ENCODE measurements at places on chromosomes 13 and 19. TPM values are rescaled to one million over a fixed set of nuclear protein-coding genes. Genes with fewer than 3 reads are reported as not detected.

Gene DACT3
- 15.4 TPM for total RNA-seq

Gene PRSS57
- total RNA-seq: not detected

GRCh38 chr19:51803967-51804366 lies 9.0 kb downstream of the FPR3 start:
- H3K27ac ChIP-seq: no peak overlapping the region
- no peaks in the 10 kb centered on the region for H3K36me3 ChIP-seq
- no peak overlapping the region for H3K4me3 ChIP-seq
- H3K4me1 ChIP-seq: peaks cover 73% of the 10 kb centered on the region
- no peak for DNase-seq

GRCh38 chr19:38281811-38282566 lies 17.6 kb downstream of the SPINT2 start:
- no peak overlapping the region for H3K4me3 ChIP-seq
- no peak overlapping the region for H3K27ac ChIP-seq
- no peak for DNase-seq
- peaks cover 33% of the 10 kb centered on the region for H3K4me1 ChIP-seq
- no peaks in the 10 kb centered on the region for H3K27me3 ChIP-seq

Gene ACP5
- total RNA-seq: 2.8 TPM

Gene KCTD12
- 0.66 TPM for total RNA-seq

Gene ENOX1
- 0.50 TPM for total RNA-seq

GRCh38 chr19:9009935-9010651 lies at the start of gene MUC16:
TSS of gene MUC16 (minus strand) at chr19:9010409.
- no peak for DNase-seq
- H3K4me3 ChIP-seq: no peak within 1 kb of the TSS
- H3K4me1 ChIP-seq: no peaks in the 10 kb centered on the region
- H3K27ac ChIP-seq: no peak within 1 kb of the TSS

DNA sequence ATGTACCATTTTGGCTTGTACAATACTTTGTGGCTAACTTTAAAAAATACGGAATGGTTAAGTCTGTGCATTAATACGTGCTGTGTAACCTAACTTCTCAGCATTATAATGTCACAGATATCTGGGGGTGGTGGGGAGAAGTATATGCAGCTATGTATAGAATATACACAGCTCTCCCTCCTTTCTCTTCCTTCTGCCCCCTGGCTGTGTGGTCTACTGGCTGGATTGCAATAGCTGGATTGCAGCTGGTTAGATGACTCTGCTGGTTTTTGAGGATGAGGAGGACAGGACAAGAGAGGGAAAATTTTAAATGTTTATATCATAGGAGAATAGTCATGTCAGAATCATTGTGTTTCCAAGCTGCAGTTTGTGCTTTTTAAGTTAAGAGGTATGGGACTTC lies 9.7 kb downstream of the RNASEH2B start:
- DNase-seq: no peak
- peaks cover 26% of the 10 kb centered on the region for H3K36me3 ChIP-seq
- H3K4me3 ChIP-seq: no peak overlapping the region
- H3K4me1 ChIP-seq: peaks cover 13% of the 10 kb centered on the region

GRCh38 chr13:21894091-21894490 lies 223.2 kb downstream of the FGF9 start:
- no peak overlapping the region for H3K4me3 ChIP-seq
- H3K4me1 ChIP-seq: no peaks in the 10 kb centered on the region
- peaks cover 3% of the 10 kb centered on the region for H3K27me3 ChIP-seq
- no peaks in the 10 kb centered on the region for H3K36me3 ChIP-seq

Gene TYROBP
- total RNA-seq: not detected

Gene POSTN
- total RNA-seq: 187 TPM

GRCh38 chr13:91133941-91134802 lies 213.3 kb upstream of the MIR17HG start:
- DNase-seq: peak; percentile 47
- H3K4me3 ChIP-seq: no peak overlapping the region
- no peaks in the 10 kb centered on the region for H3K36me3 ChIP-seq
- no peaks in the 10 kb centered on the region for H3K27me3 ChIP-seq

- H3K4me3 ChIP-seq: no peak overlapping the region
- H3K36me3 ChIP-seq: no peaks in the 10 kb centered on the region
- no peak for DNase-seq
- no peak overlapping the region for H3K27ac ChIP-seq
- H3K27me3 ChIP-seq: no peaks in the 10 kb centered on the region
These were observed 1741.5 kb downstream of the PCDH9 start for GRCh38 chr13:65488606-65489005.

- no peaks in the 10 kb centered on the region for H3K27me3 ChIP-seq
- H3K4me3 ChIP-seq: no peak overlapping the region
- no peaks in the 10 kb centered on the region for H3K4me1 ChIP-seq
- no peak overlapping the region for H3K27ac ChIP-seq
- no peaks in the 10 kb centered on the region for H3K36me3 ChIP-seq
- DNase-seq: no peak
These were observed 337.3 kb upstream of the DACH1 start for GRCh38 chr13:72204291-72204690.

Gene ATP8B3
- total RNA-seq: 4.1 TPM

GRCh38 chr13:98889419-98890085 lies 88.3 kb downstream of the DOCK9 start:
- H3K4me1 ChIP-seq: peaks cover 25% of the 10 kb centered on the region
- H3K27ac ChIP-seq: no peak overlapping the region
- H3K36me3 ChIP-seq: no peaks in the 10 kb centered on the region
- H3K4me3 ChIP-seq: no peak overlapping the region

DNA sequence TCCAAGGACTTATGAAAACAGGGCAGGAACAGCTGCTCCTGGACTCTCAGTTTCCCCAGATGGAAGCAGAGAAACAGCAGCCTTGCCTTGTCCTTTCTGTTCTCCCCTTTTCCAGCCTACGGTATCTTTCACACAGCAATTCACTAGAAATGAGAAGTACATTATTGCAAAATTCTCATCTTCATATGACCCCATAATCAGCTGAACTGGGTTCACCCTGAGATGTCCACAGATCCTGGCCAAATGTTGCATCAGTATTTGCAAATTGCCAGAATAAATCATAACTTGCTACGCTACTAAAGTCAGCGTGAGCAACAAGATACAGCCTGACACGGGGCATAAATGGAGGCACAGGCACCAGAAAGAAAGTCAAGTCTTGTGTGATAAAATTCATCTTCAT lies 16.1 kb downstream of the VSTM1 start:
- no peaks in the 10 kb centered on the region for H3K4me1 ChIP-seq
- H3K4me3 ChIP-seq: no peak overlapping the region
- H3K27ac ChIP-seq: no peak overlapping the region
- no peak for DNase-seq
- H3K27me3 ChIP-seq: peaks cover 10% of the 10 kb centered on the region

Gene PTPRS
- total RNA-seq: 92.7 TPM

GRCh38 chr13:49939321-49939720 lies 3.2 kb upstream of the SPRYD7 start:
- no peak overlapping the region for H3K4me3 ChIP-seq
- peaks cover 10% of the 10 kb centered on the region for H3K4me1 ChIP-seq
- H3K27ac ChIP-seq: no peak overlapping the region
- no peaks in the 10 kb centered on the region for H3K36me3 ChIP-seq

GRCh38 chr13:32852526-32852925 lies 163.7 kb upstream of the KL start:
- peaks cover 23% of the 10 kb centered on the region for H3K27me3 ChIP-seq
- DNase-seq: no peak
- no peak overlapping the region for H3K4me3 ChIP-seq
- H3K36me3 ChIP-seq: no peaks in the 10 kb centered on the region
- no peak overlapping the region for H3K27ac ChIP-seq
- no peaks in the 10 kb centered on the region for H3K4me1 ChIP-seq

DNA sequence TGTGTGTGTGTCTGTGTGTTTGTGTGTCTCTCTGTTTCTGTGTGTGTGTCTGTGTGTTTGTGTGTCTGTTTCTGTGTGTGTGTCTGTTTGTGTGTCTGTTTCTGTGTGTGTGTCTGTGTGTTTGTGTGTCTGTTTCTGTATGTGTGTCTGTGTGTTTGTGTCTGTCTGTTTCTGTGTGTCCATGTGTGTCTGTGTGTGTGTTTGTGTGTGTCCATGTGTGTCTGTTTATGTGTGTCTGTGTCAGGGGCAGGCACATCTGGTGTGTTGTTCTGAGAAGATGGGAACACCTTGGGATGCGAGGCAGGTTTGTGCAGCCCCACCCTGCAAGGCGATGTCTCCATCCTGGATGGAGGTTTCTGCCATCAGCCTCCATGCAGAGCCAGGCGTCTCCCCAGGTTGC lies 275.8 kb upstream of the SOX1 start:
- no peak overlapping the region for H3K4me3 ChIP-seq
- no peak overlapping the region for H3K27ac ChIP-seq
- no peaks in the 10 kb centered on the region for H3K4me1 ChIP-seq
- no peaks in the 10 kb centered on the region for H3K36me3 ChIP-seq
- H3K27me3 ChIP-seq: no peaks in the 10 kb centered on the region

DNA sequence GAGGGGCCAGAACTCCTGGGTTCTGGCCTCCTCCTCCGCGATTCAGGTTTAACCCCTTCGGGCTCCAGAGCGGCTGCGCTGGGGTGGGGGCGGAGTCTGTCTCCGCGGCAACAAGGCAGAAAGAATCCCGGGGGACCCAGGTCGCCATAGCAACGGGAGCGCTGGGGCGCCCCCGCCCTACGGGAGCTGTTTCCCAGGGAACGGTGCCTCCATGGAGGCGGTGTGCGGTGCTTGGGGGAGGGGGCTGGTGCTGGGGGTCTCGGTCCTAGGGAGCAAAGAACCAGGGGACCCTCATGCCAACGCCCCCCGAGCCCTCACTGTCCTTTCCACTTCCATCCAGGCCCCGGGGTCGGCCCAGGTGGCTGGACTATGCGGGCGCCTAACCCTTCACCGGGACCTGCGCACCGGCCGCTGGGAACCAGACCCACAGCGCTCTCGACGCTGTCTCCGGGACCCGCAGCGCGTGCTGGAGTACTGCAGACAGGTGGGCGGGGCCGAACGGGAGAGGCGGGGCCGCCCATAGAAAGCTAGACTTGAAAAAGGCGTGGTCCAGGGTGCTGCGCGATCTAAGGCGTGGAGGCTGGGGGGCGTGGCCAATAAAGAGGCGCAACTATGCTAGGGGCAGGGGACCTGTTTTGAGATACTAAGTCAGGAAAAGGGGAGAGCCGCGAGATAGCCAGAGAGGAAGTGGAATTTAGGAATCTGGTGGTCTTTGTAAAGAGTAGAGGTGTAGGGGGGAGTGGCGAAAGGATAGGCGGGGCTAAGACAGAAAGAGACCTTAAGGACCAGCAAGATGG lies 1.2 kb downstream of the APLP1 start:
- H3K4me1 ChIP-seq: peaks cover 14% of the 10 kb centered on the region
- peaks cover 26% of the 10 kb centered on the region for H3K27me3 ChIP-seq
- H3K4me3 ChIP-seq: peak overlapping the region; percentile 86
- DNase-seq: peak; percentile 54

- no peak overlapping the region for H3K27ac ChIP-seq
- peak; percentile 43 for DNase-seq
- H3K4me1 ChIP-seq: peaks cover 24% of the 10 kb centered on the region
- peak overlapping the region; percentile 72 for H3K4me3 ChIP-seq
- H3K36me3 ChIP-seq: peaks cover 9% of the 10 kb centered on the region
These were observed 2.4 kb downstream of the GDF15 start for GRCh38 chr19:18388100-18388959.

DNA sequence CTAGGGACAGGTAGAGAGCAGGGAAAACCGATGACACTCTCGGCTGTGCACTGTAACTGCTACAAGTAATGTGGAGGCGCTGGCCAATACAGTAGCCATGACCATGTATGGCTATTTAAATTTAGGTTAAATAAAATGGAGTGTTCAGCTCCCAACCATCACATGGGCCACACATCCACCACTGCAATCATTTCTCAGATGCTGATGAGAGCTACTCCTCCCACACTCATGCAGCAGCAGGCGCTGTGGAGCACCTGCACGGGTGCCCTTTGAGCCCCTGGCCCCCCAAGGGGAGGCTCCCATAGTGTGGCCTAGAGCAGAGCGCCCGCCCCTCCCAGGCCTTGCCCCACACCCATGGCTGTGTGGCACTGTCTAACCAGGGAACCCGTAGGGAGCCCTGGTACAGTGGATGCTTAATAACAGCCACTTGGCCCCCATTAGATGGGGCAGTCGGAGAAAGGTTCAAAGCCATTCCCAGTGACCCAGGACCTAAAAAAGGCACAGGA lies 6.0 kb downstream of the ACP4 start:
- DNase-seq: no peak
- peaks cover 8% of the 10 kb centered on the region for H3K27me3 ChIP-seq
- peaks cover 4% of the 10 kb centered on the region for H3K36me3 ChIP-seq
- no peak overlapping the region for H3K4me3 ChIP-seq

Gene CYP2F1
- total RNA-seq: not detected

DNA sequence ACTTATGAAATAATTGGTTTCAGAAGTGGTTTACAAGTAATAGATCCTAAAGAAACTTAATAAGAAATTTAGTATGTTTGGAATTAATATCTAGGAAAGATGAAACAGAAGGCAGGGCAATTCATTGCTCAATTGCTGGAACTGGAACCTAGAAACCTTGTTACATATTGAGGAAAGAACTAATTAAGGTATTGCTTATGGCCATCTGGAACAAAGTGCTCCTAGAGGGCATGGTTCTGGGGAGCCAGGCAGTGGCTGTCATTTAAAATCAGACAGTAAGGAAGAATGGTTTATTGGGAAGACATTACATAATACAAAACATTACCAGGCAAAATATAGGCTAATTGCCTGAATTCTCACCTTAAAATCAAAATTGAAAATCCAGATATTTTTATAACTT lies 224.1 kb downstream of the SLITRK6 start:
- no peak overlapping the region for H3K27ac ChIP-seq
- H3K4me1 ChIP-seq: no peaks in the 10 kb centered on the region
- no peak for DNase-seq
- H3K27me3 ChIP-seq: no peaks in the 10 kb centered on the region
- H3K4me3 ChIP-seq: no peak overlapping the region

DNA sequence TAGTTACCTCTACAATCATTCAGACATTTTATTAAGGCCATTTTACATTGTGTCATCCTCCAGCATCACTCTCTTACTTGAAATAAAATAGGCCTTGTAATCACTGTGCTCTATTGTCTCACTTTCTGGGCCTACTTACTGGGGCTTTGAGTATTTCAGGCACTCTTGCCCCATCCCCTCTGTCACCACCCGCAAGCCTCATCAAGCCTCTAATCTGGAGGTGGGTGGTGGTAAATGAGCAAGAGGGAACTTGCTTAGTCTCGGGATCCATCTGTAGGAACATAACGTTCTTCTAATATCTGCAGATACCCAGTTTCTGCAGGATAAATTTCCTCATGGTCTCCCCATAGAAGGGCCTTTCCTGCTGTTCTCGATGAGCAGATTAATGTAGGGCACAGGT lies 19.4 kb upstream of the GPR18 start:
- no peak overlapping the region for H3K27ac ChIP-seq
- H3K4me1 ChIP-seq: peaks cover 32% of the 10 kb centered on the region
- H3K27me3 ChIP-seq: no peaks in the 10 kb centered on the region
- H3K4me3 ChIP-seq: no peak overlapping the region
- DNase-seq: no peak

Measured in HFFc6 (cell line).